ENCODE measurements at places on chromosomes 11 and 22. TPM values are rescaled to one million over a fixed set of nuclear protein-coding genes. Genes with fewer than 3 reads are reported as not detected.

FADS2 gene
- total RNA-seq = 679 TPM

POU2AF2 gene
- not detected for total RNA-seq

MS4A7 gene
- 0.23 TPM for total RNA-seq

ZBTB16 gene
- total RNA-seq = 0.21 TPM

TTC36 gene
- 1.2 TPM for total RNA-seq

OR51A7 gene
- total RNA-seq = not detected

MUC15 gene
- total RNA-seq = not detected

SLC16A8 gene
- total RNA-seq = not detected

HEPN1 gene
- total RNA-seq = not detected

MMP10 gene
- total RNA-seq = not detected

DCDC1 gene
- not detected for total RNA-seq

ZNF215 gene
- 12.8 TPM for total RNA-seq

KRTAP5-9 gene
- not detected for total RNA-seq

C11orf86 gene
- 0.28 TPM for total RNA-seq

APOL1 gene
- total RNA-seq = 16.0 TPM

NCF4 gene
- total RNA-seq = not detected

LRRC74B gene
- not detected for total RNA-seq

DMC1 gene
- 3.2 TPM for total RNA-seq

PATE4 gene
- total RNA-seq = not detected

CTR9 gene
- 60.1 TPM for total RNA-seq

P2RY6 gene
- 0.59 TPM for total RNA-seq

WNT11 gene
- total RNA-seq = 1.1 TPM

ANO9 gene
- total RNA-seq = 61.4 TPM

SLC25A1 gene
- 162 TPM for total RNA-seq

All from Panc1 (cell line).